Stimulated activated CD8-positive, alpha-beta memory T cell treated with anti-CD3 and anti-CD28 coated beads, Interleukin-15, amount 100 ng/mL, for 1 hour (primary cell): ENCODE measurements at places on chromosomes 2 and 18.

GRCh38 chr18:43914018-43914417 is 636.7 kb upstream of the SYT4 start:
- DNase-seq: no peak

- no peak for DNase-seq
Measured at GRCh38 chr2:170713543-170714380, 1.4 kb upstream of the SP5 start.

GRCh38 chr2:85096616-85097015 is 36.6 kb upstream of the TCF7L1 start:
- DNase-seq: no peak

GRCh38 chr2:68828887-68829708 is 42.1 kb downstream of the BMP10 start:
- DNase-seq: peak; percentile 41

DNA sequence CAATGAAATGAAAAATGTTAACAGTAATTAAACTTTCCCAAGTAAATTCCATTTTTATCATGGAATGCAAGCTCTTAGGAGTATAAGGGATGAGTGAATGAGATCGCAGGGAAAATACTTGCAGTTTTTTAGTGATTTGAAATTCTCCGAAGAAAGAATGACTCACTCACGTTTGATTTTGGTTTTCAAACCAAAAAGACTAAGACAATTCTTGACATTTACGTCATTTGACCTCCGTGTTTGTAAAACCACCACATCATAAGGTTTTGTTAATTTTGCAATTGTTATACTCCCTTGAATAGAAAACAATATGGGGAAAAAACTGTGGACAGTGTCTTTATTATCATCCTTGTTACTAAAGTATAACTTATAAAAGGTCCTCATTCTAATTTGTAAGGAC is 29.4 kb downstream of the COL4A4 start:
- DNase-seq: no peak

GRCh38 chr2:96253006-96253405 is 12.8 kb downstream of the TMEM127 start:
- no peak for DNase-seq
